ENCODE measurements at places on chromosomes 16 and 17.

GRCh38 chr17:73690676-73691075 lies 46.4 kb upstream of the SDK2 start:
- DNase-seq, result no peak

DNA sequence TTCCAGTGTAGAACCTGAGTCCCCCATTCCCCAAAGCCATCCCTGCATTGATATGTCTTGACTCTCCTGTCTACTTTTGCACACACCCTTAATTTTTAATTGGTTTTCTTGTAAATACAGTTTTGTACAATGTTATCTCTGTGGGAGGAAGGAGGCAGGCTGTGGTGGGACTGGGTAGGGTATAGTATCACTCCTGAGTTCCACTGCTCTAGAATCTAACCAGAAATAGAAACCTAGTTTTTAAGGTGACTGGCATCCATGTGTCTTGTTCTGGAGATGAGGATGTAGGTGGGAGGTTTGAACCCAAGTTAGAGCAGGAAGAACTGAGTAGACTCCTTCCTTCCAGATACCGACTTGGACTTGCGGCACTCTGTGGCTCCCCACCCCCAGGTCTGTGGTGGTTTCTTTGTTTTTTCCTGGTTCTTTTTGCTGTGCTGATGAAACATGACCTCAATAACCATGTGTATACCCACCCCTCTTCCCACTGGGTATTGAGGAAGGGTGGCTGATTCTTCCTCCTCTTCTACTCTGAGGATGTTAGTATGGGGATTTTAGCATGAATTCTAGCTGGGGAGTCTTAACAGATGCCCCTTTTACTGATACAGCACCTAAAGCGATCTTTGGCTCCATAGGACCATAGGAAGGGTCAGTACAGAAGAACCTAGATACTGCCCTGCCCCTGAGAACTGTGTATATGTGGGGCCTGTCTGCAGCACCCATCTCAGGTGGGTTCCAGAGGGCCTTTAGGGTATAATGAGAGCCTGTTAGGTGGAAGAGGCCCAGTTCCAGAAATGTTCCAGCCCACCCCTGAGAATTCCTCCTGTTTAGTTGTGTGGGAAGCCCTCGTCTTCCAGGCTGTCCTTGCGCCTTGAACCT lies 48.7 kb downstream of the SF3B3 start:
- DNase-seq, result no peak

GRCh38 chr17:48637323-48638260 lies 11.4 kb upstream of the HOXB9 start:
- no peak for DNase-seq

DNA sequence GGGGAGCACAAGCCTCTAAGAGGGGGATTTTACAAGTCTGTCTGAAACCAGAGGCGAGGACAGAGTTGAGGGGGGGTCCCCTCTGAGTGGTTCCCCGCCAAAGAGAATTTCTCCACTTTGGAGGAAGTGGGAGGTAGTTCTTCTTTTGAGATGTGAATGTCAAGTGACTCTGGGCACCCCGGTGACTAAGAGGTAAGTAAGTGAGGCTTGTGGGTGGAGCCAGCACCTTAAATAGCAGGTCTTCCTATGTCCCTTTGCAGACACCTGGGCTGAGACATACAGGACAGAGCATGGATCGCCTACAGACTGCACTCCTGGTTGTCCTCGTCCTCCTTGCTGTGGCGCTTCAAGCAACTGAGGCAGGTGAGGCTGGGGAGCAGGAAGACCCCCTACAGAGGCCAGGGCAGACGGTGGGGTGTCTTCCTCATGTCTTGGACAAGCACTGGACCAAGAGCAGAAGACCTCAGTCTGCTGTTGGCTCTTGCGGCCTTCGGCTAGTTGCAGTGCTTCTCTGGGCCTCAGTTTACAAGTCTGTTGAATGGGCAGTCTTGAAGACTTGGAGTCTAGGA lies at the start of gene CCL22:
Gene CCL22 (plus strand): TSS at position 257 of the 569 bp plus-strand sequence. CDS start 34 bp downstream, at position 291.
- DNase-seq, result no peak

DNA sequence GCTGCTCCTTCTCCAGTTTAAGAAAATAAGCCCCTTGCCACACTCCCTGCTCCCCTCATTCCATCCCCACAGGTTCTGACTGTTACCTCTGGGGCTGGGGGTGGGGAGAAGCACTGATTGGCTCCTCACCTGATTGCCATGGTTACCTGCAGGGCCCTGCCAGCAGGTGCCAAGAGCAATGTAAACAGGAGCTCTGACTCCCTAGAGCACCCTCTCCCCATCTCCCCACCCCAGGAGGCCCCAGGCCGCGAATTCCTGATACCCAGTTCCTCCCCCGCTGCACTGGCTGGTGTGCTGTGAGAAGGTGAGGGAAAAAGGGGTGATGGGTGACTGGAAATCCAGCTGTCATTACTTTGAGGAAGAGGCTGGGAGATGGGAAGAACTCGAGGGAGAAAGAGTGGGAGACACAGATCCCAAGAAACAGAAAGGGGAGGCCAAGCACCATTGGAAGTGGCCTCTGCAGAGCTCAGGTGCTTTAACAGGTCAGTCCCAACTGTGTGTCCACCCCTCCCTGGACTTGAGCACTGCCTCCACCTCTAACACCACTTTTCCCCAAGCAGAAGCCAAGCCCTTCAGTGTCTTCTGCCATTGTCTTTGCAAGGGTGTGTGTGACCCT lies 4.5 kb downstream of the PCGF2 start:
- DNase-seq, result no peak

- DNase-seq, result no peak
Observed at GRCh38 chr16:88550246-88550661, 19.9 kb upstream of the ZC3H18 start.

- peak; percentile 8 for DNase-seq
Observed at GRCh38 chr17:1562176-1562643, 382 bp downstream of the PITPNA start.

All from stimulated activated CD4-positive, alpha-beta T cell treated with anti-CD3 and anti-CD28 coated beads, Interleukin-15, amount 100 ng/mL, for 1 hour (primary cell).